ENCODE measurements at places on chromosomes 2 and 18.

DNA sequence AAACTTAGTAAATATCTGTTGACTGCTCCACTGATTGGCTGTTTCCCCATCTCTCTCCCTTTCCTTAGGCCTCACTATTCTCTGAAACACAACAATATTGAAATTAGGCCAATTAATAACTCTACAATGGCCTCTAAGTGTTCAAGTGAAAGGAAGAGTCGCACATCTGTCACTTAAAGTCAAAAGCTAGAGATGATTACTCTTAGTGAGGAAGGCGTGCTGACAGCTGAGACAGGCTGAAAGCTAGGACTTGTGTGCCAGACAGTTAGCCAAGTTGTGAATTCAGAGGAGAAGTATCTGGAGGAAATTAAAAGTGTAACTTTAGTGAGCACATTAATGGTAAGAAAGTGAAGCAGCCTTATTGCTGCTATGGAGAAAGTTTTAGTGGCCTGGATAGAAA lies 48.4 kb downstream of the PLEK start:
- no peak for DNase-seq

DNA sequence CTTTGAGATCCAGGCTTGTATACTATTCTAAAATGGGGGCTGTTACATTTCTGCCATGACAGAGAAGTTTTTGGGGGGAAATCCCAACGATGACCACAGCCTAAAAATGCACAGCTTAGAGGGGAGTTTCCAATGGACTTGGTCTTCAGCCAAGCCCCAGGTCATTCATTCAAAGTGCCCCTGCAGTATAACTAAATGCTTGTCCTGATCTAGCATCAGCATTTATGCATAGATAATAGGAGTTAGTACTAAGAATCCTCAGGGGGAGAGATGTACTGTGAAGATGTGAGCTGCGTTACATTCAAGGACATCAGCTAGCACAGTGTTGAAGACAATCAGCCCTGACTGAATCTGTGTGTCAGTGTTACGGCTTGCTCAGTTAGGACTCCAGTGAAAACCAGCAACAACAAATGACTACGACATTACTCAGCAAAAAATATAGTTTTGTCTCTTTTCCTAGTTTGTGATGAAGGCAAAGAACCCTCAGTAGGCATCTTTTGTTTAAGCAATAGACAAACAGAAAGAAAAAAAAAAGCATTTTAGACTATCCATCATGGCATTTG lies 160.9 kb downstream of the ZEB2 start:
- DNase-seq = no peak

GRCh38 chr2:228847684-228848083 lies 423.4 kb downstream of the PID1 start:
- no peak for DNase-seq

- DNase-seq = no peak
These were observed 73.2 kb upstream of the GALNT5 start for GRCh38 chr2:157184161-157184895.

DNA sequence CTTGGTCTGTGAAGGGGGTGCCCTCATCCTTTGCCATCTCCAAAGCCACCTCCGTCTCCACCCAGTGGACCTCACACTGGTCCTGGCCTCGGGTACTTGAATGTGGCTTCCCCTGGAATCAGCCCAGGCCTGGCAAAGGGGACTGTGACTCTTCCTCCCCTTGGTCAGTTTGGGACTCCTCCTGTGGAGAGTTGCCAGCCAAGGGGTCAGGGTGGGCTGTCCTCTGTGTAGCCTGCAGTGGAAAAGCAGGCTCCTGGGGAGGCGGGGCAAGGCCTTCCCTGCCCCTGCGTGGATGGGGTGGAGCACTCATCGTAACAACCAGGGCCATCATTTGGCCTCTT lies 59.8 kb downstream of the INHBB start:
- no peak for DNase-seq

GRCh38 chr18:70462078-70462439 lies 173.2 kb downstream of the SOCS6 start:
- no peak for DNase-seq

GRCh38 chr18:68713131-68713530 lies 1.8 kb downstream of the TMX3 start:
- no peak for DNase-seq

DNA sequence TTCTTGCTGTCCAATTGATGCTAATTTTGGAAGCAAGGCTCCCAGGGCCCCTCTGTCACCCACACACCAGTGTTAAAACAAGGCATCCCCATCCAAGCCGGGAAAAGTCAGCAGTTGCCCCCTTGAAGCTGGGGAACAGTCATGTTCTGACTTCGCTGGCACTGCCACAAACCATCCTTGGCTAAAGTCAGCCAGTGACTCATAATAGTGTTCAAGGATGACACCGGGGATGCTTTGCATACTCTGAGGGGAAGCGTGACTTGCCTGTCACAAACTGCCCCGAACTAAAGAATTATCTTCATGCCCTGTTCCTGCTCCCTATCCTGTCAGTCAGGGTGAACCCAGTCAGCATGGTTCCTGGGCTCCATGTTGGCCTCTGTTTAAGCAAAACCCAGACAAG lies 37.0 kb downstream of the TGFA start:
- no peak for DNase-seq

DNA sequence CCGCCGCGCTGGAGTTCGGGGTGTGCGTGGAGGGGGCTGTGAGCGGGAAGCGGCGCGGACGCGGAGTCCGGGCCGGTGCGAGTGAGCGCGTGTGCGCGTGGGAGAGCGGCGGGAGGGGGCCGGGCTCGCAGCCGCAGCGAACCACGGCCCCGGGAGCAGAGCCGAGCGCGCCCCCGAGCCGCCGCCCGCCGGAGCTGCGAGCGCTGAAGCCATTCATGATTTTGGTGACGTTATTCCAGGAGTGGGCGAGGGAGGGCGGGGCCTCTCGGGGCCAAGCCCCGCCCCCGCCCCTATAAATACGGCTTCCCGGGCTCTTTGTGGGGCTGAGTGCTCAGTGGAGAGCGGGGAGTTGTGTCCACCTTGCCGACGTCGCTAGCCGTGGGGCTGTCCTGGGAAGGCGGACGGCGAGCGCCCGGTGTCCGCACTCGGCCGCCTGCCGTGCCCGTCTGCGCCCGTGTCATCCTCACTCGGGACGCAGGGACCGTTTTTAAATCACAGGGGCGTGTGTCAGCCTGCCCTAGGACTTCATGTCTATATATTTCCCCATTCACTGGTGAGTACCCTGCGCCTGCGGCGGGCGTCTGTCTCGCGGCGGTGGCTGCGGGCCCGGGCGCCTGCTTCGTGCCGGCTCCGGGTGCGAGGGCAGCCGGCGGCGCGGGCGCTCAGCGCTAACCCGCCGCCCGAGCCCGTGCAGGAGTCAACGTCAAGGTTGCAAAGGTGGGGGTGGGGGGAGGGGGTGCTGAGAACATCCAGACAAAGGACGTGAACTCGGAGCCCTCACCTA lies at the start of gene LBH:
LBH (plus strand) TSS at position 323 of the 784 bp plus-strand sequence; CDS start at position 528, 205 bp downstream.
- DNase-seq = peak; percentile 97

DNA sequence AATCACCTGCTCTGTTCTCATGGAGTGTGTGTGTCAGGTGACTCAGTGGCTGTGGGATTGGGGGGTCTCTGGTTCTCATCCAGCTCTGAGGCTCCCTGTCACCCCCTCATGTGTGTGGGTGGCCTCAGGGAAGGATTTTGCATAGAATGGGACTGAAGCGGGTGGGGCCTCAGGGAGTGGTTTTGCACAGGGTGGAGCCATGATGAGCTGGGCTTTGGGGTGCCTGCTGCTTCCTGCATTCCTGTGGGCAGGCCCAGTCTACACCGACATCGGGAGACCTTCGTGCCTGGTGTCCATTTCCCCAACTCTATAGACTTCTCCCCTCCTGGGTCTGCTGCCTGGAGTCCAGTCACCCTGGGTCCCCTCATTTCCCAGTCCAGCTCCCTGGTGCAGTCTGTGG lies 59.7 kb downstream of the VAPA start:
- no peak for DNase-seq

DNA sequence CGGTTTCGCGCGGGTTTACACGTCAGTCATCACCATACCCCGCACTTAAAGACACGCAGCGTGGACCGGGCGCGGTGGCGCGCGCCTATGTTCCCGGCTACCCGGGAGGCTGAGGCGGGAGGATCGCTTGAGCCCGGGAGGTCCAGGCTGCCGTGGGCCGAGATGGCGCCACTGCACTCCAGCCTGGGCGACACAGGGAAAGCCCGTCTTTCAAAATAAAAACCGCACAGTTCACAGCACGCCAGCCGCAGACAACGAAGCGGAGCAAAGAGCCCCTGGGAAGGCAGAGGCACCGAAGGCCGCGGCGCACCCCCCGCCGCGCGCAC lies 328 bp downstream of the DTYMK start:
- no peak for DNase-seq

DNA sequence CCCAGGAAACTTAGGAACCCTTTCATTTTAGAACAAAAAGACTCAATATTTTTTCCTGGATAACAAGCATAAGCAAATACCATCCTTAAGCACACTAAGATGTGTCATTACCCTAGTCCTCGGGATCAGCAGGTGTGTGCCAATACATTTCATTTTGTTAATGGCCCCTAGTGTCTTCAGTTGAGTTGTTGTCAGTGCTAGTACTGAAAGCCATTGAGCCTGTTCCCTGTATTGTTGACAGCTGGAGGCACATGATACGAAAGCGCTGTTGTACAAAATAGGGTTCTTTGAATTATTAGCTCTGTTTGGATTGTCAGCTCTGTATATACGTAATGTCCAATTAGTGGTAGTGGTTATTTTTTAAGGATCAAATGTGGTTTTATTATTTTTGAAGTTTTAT lies 29.5 kb downstream of the VAPA start:
- DNase-seq = no peak
